ENCODE measurements at places on chromosomes 1 and 21. TPM values are rescaled to one million over a fixed set of nuclear protein-coding genes. Genes with fewer than 3 reads are reported as not detected.

- no peak overlapping the region for H3K4me3 ChIP-seq
- no peaks in the 10 kb centered on the region for H3K27me3 ChIP-seq
- no peaks in the 10 kb centered on the region for H3K4me1 ChIP-seq
- no peaks in the 10 kb centered on the region for H3K36me3 ChIP-seq
Observed at GRCh38 chr21:20253261-20253660, 744.9 kb upstream of the NCAM2 start.

DNA sequence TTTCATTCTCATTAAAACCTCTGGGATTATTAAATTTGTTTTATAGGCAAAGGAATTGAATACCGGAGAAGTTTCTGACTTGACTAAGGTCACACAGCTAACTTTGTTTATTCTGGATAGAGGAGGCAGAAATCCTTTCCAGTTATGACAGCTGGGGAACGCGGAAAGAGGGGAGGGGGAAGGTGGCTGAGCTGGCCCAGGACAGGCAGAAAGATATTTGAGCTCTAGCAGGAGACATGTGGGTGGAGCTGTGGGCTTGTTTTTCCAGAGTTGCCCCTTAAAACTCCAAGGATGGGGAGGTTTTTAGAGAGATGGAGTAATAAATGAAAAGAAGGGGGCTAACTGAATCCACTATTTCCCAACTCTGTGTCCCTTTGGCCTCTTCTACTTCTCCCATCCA lies 27.8 kb downstream of the FOXD2 start:
- H3K27me3 ChIP-seq, result peaks cover 4% of the 10 kb centered on the region
- no peak for DNase-seq
- no peak overlapping the region for H3K27ac ChIP-seq
- H3K4me3 ChIP-seq, result no peak overlapping the region

DNA sequence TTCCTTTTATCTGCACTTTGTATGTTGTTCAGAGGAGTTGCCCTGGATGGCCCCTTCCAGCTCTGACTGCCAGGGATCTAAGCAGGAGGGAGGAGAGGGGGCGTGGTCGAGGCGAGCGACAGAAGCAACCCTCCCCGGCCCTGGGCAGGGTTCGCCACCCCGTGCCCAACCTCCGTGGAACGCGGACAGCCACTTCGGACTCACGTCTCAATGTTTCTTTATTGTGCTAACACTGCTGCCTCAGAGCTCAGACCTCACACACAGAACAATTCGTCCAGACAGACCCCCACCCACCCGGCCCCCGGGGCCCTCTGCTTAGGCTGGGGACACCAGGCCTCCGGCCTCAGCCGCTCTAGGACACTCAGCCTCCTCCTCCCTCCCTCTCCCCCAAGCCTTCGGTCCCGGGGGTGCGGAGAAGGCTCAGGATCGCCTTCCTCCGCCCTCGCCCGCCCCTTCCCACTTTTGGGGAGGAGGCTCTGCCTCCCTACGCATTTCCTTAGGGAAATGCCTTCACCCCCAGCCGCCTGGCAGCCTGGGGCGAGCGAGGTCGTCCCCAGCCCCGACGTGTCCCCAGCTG lies 8.3 kb downstream of the VSIG8 start:
- peak overlapping the region; percentile 96 for H3K27ac ChIP-seq
- H3K36me3 ChIP-seq, result no peaks in the 10 kb centered on the region
- peak overlapping the region; percentile 94 for H3K4me3 ChIP-seq
- peak; percentile 38 for DNase-seq

GRCh38 chr1:154819628-154820590 lies 50.2 kb downstream of the KCNN3 start:
- no peak overlapping the region for H3K4me3 ChIP-seq
- DNase-seq, result no peak
- H3K4me1 ChIP-seq, result no peaks in the 10 kb centered on the region
- no peaks in the 10 kb centered on the region for H3K36me3 ChIP-seq
- no peak overlapping the region for H3K27ac ChIP-seq

- H3K4me1 ChIP-seq, result no peaks in the 10 kb centered on the region
- H3K27ac ChIP-seq, result no peak overlapping the region
- no peak for DNase-seq
- no peaks in the 10 kb centered on the region for H3K36me3 ChIP-seq
- no peak overlapping the region for H3K4me3 ChIP-seq
- no peaks in the 10 kb centered on the region for H3K27me3 ChIP-seq
Observed at GRCh38 chr1:174401075-174401474, 46.7 kb upstream of the GPR52 start.

- DNase-seq, result no peak
- H3K4me1 ChIP-seq, result no peaks in the 10 kb centered on the region
- H3K36me3 ChIP-seq, result no peaks in the 10 kb centered on the region
- H3K27me3 ChIP-seq, result no peaks in the 10 kb centered on the region
Observed at GRCh38 chr1:17196496-17197185, 8.3 kb upstream of the PADI1 start.

GRCh38 chr1:164511001-164511705 lies 47.8 kb upstream of the PBX1 start:
- H3K36me3 ChIP-seq, result no peaks in the 10 kb centered on the region
- no peaks in the 10 kb centered on the region for H3K27me3 ChIP-seq
- H3K27ac ChIP-seq, result no peak overlapping the region
- DNase-seq, result no peak

DNA sequence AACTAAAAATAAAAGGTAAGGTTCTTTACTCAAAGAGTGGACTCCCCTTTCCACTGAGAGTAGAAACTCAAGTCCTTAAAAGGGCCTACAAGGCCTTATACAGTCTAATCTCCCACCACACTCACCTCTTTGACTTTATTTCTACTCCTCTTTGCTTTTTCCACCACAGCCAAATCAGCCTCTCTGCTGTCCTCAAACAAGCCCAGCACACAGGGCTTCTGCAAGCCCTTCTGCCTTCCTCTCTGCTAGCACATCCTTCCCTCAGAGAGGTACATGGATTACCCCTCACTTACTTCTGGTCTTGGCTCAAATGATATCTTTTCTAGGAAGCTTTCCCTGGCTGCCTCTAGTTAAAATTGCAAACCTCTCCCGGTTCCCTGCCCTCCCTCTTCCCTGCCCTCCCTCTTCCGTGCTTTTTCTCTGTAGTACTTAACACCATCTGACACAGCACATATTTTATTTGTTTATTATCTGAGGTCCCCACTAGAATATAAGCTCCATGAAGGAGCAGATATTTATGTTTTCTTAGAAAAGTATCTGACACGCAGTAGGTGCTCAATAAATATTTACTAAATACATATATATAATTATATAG lies 1.7 kb downstream of the LYST start:
- H3K4me3 ChIP-seq, result peak overlapping the region; percentile 93
- H3K27me3 ChIP-seq, result no peaks in the 10 kb centered on the region
- no peak overlapping the region for H3K27ac ChIP-seq
- no peaks in the 10 kb centered on the region for H3K36me3 ChIP-seq
- no peak for DNase-seq

DNA sequence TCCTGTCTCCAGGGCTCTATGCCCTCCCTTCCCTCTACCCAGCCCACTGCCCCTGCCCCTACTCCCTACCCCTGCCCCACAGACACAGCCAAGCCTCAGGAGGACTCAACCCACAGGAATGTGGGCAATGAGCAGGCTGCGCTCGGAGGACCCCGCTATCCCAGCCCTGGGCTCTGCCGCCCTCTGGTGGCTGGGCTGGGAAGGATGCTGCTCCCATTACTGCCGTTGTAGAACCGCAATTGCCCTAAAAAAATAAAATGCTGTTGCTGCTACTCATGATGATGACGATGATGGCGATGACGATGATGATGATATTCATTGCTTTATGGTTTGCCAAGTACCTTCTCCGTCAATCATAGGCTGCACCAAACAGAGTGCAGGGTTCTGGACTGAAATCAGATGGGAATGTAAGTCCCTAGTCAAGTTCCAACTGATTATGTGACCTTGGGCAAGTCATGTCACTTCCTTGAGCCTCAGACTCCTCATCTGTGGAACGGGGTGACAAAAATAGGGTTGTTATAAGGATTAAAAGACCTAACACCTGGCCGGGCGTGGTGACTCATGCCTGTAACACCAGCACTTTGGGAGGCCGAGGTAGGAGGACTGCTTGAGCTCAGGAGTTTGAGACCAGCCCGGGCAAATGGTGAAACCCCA lies 24.6 kb downstream of the ARHGEF19 start:
- H3K4me1 ChIP-seq, result peaks cover 3% of the 10 kb centered on the region
- peak; percentile 37 for DNase-seq
- H3K4me3 ChIP-seq, result no peak overlapping the region

GRCh38 chr1:221204055-221204833 lies 325.0 kb downstream of the HLX start:
- no peaks in the 10 kb centered on the region for H3K27me3 ChIP-seq
- no peaks in the 10 kb centered on the region for H3K36me3 ChIP-seq
- no peak overlapping the region for H3K4me3 ChIP-seq
- no peak overlapping the region for H3K27ac ChIP-seq
- peaks cover 33% of the 10 kb centered on the region for H3K4me1 ChIP-seq

GRCh38 chr1:208007938-208008342 lies 97.0 kb upstream of the CD34 start:
- H3K27me3 ChIP-seq, result no peaks in the 10 kb centered on the region
- no peaks in the 10 kb centered on the region for H3K36me3 ChIP-seq
- H3K4me1 ChIP-seq, result peaks cover 5% of the 10 kb centered on the region

DNA sequence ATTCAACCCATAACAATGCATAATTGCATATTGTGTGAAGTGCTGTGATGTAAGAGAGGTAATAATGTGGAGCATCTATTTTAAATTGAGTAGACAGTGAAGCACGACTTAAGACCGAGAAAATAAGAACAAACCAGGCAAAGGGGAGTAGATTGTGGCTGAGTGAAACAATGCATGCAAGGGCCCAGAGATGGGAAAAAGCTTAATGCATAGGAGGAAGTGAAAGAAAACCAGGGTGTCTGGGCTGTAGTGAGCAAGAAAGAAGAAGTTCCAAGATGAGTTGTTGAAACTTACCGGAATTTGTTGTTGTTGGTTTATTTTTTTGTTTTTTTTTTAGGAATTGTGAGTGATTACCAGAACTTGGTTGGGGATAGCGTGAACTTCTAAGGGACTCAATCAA lies 104.7 kb downstream of the SNX7 start:
- no peak for DNase-seq
- peaks cover 5% of the 10 kb centered on the region for H3K4me1 ChIP-seq
- H3K27me3 ChIP-seq, result no peaks in the 10 kb centered on the region
- H3K4me3 ChIP-seq, result no peak overlapping the region

DNA sequence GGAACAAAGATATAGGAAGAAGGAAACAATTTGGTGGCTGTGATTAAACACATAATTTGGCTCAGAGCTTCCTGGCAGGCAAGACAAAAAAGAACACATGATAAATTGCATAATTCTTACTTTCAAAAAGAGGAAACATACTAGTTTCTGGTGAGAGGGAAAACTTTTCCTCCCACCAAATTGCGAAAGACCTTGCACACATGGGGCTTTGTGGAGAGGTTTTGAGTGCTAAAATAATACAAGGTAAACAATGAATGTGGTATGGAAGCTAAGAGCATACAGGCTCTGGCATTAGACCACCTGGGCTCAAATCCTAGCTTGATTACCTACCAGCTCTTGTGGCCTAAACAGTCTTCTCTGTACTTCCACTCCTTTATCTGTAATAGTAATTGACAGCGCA lies 140.2 kb upstream of the HOOK1 start:
- H3K27ac ChIP-seq, result peak overlapping the region; percentile 60
- H3K27me3 ChIP-seq, result no peaks in the 10 kb centered on the region
- no peak for DNase-seq
- H3K36me3 ChIP-seq, result no peaks in the 10 kb centered on the region

- H3K27ac ChIP-seq, result no peak overlapping the region
- no peak overlapping the region for H3K4me3 ChIP-seq
- H3K4me1 ChIP-seq, result peaks cover 20% of the 10 kb centered on the region
Observed at GRCh38 chr1:230717251-230717650, 3.3 kb upstream of the AGT start.

DNA sequence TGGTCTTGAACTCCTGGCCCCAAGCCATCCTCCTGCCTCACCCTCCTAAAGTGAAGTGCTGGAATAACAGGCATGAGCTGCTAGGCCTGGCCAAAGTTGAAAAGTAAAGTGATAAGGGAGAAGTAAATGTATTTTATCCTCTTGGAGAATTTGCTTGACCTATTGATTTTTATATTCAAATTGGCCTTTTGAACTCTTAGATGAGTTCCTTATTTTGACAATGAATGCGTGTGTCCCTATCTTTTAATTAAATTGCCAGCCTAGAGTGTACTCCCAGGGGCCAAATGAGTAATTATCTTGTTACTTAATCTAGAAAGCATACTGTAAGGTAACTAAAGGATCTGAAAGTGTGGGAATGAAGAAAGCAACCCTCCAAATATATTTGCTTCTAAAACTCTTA lies 11.4 kb downstream of the RNF11 start:
- no peak overlapping the region for H3K27ac ChIP-seq
- H3K4me3 ChIP-seq, result no peak overlapping the region
- H3K4me1 ChIP-seq, result peaks cover 45% of the 10 kb centered on the region
- no peaks in the 10 kb centered on the region for H3K36me3 ChIP-seq

DNA sequence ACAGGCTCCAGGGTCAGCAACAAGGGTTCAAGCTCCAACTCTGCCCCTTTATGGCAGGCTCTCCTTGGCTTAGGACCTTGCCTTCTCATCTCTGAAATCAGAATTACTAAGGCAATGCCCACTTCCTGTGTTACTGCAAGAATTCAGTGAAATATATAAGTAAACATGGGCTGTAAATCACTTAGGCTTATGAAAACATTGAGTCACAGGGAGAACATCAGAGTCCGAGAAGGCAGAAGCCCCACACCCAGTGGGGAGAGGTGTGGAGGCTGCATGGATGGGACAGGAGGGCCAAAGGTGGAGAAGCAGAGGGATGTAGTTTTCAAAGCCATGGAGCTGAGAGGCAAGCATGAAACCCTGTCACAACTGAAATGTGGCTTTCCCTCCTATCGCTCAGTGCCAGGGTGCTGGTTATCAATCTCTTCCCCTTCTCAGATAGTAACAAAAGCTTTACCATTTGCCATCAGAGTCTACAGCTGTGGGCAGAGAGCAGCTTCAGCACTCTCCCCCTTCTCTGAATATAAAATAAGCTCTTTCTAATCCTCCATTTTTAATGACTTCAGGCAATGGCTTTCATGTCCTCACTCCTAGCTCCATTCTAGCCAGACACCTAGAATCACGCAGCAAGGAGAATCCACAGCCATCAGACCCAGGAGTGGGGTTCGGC lies 3.4 kb downstream of the RGS8 start:
- H3K4me3 ChIP-seq, result no peak overlapping the region
- no peaks in the 10 kb centered on the region for H3K27me3 ChIP-seq
- no peak overlapping the region for H3K27ac ChIP-seq
- H3K4me1 ChIP-seq, result no peaks in the 10 kb centered on the region
- no peaks in the 10 kb centered on the region for H3K36me3 ChIP-seq

DNA sequence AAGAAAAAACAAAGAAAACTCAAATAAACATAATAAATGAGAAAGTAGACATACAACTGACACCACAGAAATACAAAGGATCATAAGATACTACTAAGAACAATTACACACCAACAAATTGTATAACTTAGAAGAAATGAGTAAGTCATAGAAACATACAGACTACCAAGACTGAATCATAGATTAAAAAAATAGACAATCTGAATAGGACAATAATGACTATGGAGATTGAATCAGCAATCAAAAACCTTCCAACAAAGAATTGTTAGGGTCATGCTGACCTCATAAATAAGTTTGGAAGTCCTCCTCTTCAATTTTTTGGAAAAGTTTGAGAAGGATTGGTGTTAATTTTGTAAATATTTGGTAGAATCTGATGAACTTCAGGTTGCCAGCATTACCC lies 159.0 kb downstream of the PTBP2 start:
- DNase-seq, result no peak
- H3K27me3 ChIP-seq, result no peaks in the 10 kb centered on the region
- no peak overlapping the region for H3K4me3 ChIP-seq
- H3K27ac ChIP-seq, result no peak overlapping the region

The ASAP3 gene
- 28.2 TPM for total RNA-seq

The WASF2 gene
- total RNA-seq, result 83.7 TPM

The KCNH1 gene
- total RNA-seq, result not detected

The SPAG17 gene
- total RNA-seq, result not detected

The SPRR2F gene
- total RNA-seq, result not detected

The TNFSF18 gene
- total RNA-seq, result not detected

The DHCR24 gene
- total RNA-seq, result 32.1 TPM

The SPOCD1 gene
- total RNA-seq, result 10.6 TPM

The MEX3A gene
- 0.42 TPM for total RNA-seq

The IGSF5 gene
- not detected for total RNA-seq

The ECE1 gene
- total RNA-seq, result 124 TPM

Data from thoracic aorta (tissue), 2 donors.